ENCODE measurements at places on chromosomes 13 and 19. TPM values are rescaled to one million over a fixed set of nuclear protein-coding genes. Genes with fewer than 3 reads are reported as not detected.

The ZIC2 gene
- total RNA-seq, result not detected

The CYP4F3 gene
- total RNA-seq, result not detected

The OSCAR gene
- 0.18 TPM for total RNA-seq

The MBD3L3 gene
- total RNA-seq, result not detected

The ATP5F1D gene
- 18.2 TPM for total RNA-seq

The RNF225 gene
- total RNA-seq, result not detected

The ANKLE1 gene
- 0.18 TPM for total RNA-seq

The ZNF560 gene
- 0.57 TPM for total RNA-seq

Data from smooth muscle cell of bladder (primary cell).